T-helper 22 cell (primary cell): ENCODE measurements at places on chromosomes 5 and 9.

DNA sequence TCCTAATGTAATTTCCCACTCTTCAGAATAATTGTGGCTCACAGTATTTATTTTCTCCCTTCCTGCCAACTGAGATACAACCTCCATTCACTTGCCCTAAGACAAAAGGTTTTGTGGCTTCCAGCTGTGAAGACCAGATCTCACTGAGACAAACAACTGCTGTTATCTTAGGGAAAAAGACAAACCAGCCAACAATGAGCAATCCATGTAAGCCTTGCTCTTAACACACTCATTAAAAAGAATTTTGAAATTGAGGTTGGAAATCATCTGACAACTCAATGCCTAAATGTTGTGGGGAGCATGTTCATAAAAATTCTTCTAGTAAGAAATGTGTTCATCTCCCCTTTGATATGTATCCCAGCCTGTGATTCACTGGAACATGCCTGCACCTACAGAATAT lies 132.9 kb downstream of the ADAMTSL1 start:
- DNase-seq: no peak

GRCh38 chr9:97525451-97525850 lies 24.0 kb downstream of the TMOD1 start:
- DNase-seq: no peak

- DNase-seq: no peak
These were observed 199.8 kb downstream of the ZNF608 start for GRCh38 chr5:124546643-124547042.

- DNase-seq: no peak
These were observed 1.6 kb upstream of the SAR1B start for GRCh38 chr5:134634227-134634626.

- no peak for DNase-seq
These were observed 1094.9 kb upstream of the C9orf72 start for GRCh38 chr9:28668158-28668557.

DNA sequence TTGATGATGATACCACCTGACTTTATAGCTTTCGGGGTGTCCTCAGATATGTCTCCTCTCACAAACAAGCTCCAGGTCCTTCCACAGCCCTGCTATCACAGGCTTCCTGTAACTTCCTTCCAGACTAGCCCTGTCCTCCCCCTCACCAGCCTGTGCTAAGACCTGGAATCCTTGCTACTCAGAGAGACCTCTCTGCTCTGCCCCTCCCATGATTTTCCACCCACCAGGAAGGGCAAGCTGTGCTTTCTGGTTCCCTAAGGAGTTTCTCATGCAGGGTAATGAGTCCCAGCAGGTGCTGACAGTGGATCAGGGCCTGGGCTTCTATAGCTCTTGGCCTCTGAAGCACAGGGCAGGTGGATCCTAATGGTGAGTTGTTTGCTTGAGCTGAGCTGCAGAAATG lies 86.9 kb downstream of the AOPEP start:
- no peak for DNase-seq

DNA sequence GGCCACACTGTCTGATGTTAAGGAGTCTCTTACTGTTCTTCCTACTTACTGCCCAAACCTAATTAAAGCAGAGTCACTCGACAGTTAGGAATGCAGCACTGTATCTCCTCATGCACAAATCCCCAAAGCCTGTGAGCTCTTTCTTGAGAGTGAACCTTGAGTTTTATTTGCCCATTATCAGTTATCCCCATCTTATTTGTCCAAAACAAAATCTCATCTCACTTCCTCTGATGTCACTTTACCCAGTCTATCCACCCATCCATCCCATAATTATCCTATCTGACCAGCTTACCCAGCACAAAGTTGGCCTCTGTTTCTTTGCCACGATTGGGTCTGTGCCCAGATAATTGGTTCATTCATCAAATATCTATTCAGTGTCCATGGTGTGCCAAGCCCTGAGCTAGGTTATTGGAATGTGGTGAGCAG lies 250.8 kb downstream of the SLIT3 start:
- DNase-seq: no peak

DNA sequence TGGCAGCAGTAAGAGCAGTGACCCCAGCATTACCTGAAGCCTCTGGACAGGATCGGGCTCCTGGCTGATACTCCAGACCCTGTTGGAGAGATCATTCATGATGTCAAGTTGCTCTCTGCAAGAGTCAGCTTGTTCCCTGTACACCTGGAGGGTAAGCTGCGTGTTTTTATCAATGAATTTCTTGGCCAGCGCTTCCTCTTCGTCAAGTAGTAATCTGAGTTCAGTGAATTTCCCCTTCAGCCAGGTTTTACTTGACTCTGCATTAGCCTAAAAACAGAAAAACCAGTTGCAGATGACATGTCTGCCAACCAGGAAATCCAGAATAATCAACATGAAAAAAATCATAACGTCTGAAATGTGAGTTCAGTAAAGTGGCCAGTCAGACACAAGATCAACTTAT lies 19.1 kb downstream of the TRIM14 start:
- DNase-seq: no peak

DNA sequence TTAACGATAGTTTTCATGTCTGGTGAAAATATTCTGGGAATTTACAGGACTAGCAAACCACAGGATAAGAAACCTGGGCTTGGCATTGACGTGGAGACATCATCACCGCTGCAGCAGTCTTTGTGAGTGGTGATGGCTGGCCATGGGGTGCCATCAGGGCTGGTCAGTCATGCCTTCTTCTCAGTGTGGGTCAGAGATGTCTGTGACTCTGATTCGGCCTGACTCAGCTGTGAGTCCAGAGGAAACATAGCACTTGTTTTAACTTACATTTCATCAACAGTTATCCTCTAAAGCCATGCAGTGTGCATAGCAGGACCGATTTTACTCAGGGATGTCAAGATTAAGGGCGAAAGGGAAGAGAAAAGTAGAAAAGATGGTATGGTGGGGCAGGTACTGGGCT lies 33.2 kb upstream of the CYFIP2 start:
- no peak for DNase-seq

- no peak for DNase-seq
These were observed 51.9 kb upstream of the COL5A1 start for GRCh38 chr9:134589748-134590147.

GRCh38 chr5:34742061-34742460 lies 85.9 kb downstream of the RAI14 start:
- no peak for DNase-seq

DNA sequence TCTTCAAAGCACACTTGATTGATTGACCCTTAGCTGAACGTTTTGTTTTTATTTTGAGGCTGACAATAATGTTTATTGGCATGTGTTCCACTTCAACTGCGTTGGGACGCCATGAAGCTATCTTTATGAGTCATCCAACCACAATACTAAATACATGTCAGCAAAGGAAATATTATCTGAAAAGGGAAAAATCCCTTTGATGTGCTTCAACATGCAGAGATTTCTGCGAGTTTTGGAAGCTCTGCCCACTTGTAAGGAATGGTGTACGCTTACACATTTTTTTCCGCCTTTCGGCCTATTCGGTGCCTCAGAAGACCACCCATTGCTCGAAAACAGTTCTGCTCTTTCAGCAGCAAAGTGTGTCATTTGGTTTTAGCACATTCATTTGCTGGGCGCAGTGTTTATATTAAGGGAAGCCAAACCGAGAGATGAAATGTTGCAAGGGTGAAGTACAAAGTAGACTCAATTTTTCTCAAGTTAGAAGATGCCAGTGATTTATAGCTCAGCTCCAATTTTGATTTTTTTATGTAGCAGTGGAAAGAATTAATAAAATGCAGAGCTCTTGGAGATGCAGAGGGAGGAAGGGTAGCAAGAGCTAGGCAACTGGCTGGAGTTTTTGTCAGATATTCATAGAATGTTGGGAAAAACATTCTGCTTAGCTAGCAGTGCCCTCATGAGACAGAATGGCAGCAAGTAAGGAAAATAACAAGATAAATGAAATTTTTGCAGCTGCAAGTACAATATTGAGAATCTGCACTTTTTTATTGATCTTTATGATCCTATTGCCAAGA lies 68.9 kb downstream of the PRDM6 start:
- DNase-seq: no peak

DNA sequence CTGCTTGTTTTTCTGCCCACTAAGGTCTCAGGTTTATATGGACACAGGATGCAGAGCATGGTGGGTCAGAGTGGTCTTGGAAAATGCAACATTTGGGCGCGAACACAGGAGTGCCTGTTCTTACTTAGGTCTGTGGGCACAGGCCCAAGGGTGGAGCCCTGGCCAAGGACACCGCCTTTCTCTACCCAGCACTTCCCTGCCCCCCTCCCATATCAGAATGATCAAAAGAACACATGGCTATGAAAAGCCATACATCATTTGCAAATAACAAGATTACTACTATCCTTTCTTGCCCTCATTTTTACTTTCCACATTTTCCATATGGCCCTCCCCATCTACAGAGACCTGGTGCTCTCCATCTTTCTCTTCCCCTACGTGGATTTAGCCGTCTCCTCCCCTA lies 162.2 kb downstream of the ENC1 start:
- no peak for DNase-seq

DNA sequence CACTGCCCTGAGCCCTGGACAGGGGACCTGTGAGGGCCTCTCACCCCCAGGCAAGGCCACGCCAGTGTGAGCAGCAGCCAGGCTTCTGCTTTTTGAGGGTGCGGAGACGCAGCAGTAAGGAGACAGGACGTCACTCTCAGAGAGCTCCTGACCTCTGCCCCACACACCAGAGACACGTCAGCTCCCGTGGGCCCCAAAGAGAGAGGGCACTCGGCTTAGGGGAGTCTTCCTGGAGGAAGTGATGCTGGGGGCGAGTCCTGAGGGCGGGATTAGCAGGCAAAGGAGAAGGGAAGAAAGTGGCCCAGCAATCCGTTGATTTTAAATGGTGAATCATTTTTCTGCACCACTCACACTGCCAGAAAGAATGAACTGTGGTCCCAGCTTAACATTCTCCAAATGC lies 24.0 kb upstream of the SLC9A3 start:
- no peak for DNase-seq

DNA sequence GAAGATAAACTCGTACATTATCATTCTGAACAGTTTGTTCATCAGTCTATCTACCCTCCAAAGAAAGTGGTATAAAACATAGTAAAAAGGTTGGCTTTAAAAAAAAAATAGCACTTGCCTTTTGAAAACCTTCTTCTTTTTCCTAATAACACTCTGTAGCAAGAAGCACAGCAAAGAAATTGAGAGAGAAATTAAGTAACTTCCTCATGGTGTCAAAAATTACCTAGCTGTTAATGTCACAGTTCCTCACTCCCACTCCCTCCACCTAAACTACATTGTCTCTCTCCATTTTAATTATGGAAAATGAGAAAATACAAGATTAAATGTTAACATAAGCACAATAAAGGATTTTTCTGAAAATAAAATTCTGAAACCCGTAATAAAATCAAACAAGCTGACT lies 72.2 kb downstream of the CERT1 start:
- no peak for DNase-seq

- no peak for DNase-seq
These were observed 38.0 kb upstream of the CCDC152 start for GRCh38 chr5:42718591-42718990.

- DNase-seq: no peak
These were observed 34.7 kb downstream of the RNF145 start for GRCh38 chr5:159174511-159175168.

DNA sequence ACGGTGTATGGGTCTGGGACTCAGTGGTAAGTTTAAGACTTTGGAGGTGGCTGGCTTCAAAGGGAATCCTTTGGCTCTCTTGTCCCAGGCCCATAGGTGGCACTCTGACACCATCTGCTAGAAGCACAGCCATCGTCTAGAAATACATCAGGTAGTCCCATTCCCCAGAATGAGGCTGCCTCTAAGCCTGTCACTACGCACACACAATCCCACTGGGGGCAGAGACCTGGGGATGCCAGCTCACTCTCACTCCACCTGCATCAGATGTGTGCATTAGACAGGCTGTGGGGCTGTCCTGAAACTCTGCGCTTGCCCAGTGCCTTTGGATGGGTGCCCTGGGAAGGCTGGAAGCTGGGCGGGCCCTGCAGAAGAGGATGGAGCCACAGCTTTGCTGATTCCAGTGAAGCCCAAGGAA lies 127.5 kb upstream of the PANK3 start:
- no peak for DNase-seq

GRCh38 chr5:4772591-4772990 lies 367.5 kb upstream of the ADAMTS16 start:
- DNase-seq: no peak

DNA sequence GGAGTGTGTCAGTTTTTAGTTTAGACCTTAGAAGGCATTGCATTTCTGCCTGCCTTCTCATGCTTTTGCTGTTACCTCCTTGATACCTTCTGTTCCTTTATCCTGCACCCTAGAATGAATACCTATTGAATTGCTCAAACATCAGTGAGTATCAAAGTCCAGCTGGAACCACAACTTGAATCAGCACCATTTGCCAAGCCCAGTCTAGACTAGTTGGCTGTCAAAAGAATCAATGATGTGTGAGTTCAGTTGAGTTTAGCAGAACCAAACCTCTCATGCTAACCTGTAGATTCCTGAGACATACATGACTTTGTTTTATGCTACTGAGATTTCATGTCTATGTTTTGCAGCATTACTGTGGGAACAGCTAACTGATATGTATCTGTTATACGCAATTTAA lies 116.6 kb downstream of the FAM170A start:
- DNase-seq: no peak
